ENCODE measurements at places on chromosomes 1 and 21. TPM values are rescaled to one million over a fixed set of nuclear protein-coding genes. Genes with fewer than 3 reads are reported as not detected.

DNA sequence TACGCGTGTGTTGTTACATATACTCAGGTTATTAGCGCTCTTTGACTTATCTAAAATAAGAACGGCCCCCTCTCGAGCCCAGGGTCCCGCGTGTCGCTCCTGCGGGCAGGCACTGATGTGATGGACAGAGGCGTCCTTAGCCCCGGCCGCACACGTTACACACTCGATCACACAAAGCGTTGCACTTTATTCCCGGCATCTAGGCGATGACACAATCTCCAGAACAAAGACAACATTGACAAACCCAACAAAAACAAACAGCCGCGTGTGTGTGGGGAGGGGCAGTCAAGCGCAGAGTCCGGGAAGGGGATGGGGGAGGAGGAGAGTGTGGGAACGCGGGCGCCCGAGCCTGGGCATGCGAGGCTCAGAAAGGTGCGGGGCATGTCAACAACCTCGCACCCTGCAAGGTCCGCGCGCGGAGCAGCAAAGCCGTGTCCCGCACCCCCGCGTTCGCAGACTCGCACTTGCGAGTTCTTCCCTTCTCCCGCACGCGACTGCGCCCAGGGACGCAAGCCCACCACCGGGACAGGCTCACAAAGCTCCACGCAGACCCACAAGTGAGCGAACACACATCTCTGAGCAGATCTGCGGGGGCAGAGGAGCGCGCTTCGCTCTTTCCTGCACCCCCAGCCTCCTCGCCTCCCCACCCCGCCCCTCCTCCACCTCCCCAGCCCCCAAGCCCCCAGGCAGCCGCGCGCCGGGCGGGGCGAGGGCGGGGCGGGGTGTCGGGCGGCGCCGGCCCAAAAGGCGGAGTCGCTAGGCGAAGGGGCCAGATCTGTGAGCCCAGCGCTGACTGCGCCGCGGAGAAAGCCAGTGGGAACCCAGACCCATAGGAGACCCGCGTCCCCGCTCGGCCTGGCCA is at the start of gene EFNA1:
Gene EFNA1 (plus strand): TSS at position 772 of the 862 bp plus-strand sequence. CDS start 102 bp downstream, outside the sequence.
- peak; percentile 26 for DNase-seq

DNA sequence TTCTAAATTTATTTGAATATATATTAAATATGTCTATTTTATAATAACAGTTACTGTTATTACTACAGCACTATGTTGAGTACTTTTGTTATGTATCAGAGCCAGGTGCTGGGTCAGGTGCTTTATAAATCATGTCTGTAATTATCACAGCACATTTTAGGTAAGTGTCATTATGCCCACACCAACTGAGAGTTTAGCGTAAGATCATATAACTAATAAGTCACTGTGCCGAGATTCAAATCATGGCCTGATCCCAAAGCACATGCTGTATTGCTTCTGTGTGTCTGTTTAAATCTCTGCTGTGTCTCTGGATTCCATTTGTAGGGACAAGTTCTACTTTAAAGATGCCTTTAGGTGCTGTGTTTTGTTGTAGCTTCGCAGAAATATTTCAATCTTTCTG is 1.9 kb downstream of the GPSM2 start:
- DNase-seq = no peak

DNA sequence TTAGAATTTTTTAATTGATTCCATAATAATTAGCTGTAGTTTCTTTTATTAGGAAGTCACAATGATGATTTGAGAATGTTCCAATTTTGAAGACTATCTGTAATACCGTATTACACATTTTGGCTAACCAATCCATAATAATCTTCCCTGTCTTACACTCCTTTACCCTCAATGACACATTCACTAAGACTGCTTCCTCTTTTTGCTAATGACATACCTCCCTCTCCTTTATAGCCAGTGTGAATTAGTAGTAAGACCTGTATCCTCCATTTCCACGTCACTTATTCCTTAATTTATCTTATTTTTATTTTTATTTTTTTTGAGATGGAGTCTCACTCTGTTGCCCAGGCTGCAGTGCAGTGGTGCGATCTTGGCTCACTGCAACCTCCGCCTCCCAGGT is 10.1 kb downstream of the KDM1A start:
- no peak for DNase-seq

- no peak for DNase-seq
Measured at GRCh38 chr1:165949335-165950130, 122.1 kb downstream of the UCK2 start.

- DNase-seq = no peak
Measured at GRCh38 chr1:212121779-212122178, 86.2 kb downstream of the DTL start.

DNA sequence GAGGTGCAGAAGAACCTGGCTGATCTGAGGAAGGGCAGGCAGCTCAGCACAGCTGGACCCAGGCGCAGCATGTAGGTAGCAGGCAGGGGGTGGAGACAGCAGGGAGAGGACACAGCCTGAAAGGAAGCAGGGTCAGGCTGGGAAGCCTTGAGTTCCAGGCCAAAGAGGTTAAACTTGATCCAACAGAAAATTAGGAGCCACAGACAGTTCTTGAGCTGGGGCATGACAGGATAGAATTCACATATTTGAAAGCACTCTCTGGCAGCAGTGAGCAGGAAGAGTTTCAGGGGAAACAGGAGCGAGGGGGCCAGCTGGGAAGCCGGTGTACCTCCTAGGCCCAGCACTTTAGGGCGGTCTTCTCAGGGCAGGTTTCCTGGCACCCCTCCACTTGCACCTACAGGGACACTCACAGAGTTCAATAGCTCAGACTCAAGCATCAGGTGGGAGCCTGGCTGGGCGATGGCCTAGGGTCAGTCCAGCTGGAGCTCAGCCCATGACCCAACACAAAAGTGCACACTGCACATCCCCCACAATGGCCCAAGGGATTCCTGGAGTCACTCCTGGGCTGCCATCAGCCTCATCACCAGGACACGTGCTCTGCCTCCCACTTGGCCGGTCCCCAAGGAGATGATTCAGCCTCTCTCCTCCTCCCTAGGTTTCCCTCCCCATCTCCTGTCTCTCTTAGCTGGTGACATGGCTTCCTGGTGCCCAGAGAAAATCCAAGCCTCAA is 22.7 kb downstream of the MATN1 start:
- DNase-seq = no peak

GRCh38 chr1:195434566-195435203 is 1173.6 kb downstream of the KCNT2 start:
- no peak for DNase-seq

- no peak for DNase-seq
Measured at GRCh38 chr1:62774006-62774405, 9.9 kb upstream of the ATG4C start.

- no peak for DNase-seq
Measured at GRCh38 chr1:230197644-230198567, 130.9 kb downstream of the GALNT2 start.

FAM163A gene
- total RNA-seq = not detected

OR1C1 gene
- total RNA-seq = not detected

PTPN22 gene
- total RNA-seq = 57.8 TPM

All from activated T-helper 2 cell treated with anti-CD3 and anti-CD28 coated beads, Interferon-gamma antibody, Interleukin-2, Interleukin-4, amounts not matched to agents 10 μg/mL and 5 μg/mL and 100 μg/mL, durations not matched to agents 14 hours and 24 hours and 36 hours (primary cell).